EH (cell line): ENCODE measurements at places on chromosomes 5 and 9.

GRCh38 chr9:96158909-96159575 is 142.9 kb downstream of the HSD17B3 start:
- peak; percentile 29 for DNase-seq

DNA sequence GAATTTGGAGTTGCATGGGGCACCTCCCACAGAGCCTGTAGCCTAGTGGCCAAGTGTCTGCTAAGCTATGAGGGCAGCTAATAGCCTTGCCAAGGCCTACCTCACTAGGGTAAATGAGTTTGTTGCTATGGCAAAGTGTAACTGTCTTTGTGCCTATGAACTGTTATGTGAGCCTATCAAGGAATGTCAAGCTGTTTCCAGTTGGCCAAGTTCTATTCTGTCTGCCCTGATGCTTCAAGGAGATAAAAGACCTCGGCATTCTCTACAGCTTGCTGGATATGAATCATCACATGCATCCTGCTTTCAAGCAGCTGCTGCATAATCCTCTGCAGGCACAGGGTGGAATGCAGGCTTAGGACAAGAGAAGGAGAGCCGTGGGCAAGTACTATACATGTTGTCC is 69.8 kb upstream of the CCDC112 start:
- peak; percentile 98 for DNase-seq

DNA sequence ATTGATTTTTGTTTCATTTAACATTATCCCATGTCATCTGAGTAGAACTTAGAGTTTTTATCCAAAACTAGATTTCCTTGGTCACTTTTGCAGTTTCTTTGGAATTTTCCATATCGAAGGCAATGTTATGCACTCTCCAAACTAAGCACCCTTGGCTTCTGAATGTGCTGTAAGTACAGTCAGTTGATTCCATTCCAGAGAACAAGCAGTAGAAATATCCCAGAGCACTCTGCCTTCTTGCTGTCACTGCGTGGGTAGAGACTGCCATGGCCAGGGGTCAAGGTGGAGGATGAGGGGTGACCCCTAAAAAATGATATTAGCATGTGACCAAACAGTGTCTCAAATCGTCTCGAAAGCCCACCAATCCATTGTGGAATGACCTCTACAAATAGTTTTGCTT is 36.2 kb downstream of the PIP5K1B start:
- DNase-seq = no peak

- DNase-seq = no peak
Measured at GRCh38 chr5:17241635-17242034, 24.2 kb downstream of the BASP1 start.

DNA sequence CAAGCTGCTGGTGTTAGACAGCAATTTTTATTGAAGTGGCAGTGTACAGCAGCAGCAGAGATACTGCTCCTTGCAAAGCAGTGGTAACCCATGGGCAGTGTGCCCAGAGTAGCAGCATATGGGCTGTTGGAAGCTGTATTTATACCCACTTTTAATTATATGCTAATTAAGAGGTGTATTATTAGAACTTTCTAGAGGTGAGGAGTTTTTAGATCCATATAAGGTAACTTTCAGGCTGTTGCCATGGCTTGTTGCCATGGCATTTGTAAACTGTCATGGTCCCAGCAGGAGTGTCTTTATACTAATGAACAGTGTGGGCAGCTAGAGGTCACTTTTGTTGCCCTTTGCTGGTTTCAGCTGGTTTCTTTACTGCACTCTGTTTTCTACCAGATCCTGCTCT is 3.7 kb upstream of the PJA2 start:
- peak; percentile 59 for DNase-seq

GRCh38 chr9:79289856-79290255 is 281.9 kb upstream of the TLE4 start:
- DNase-seq = peak; percentile 21

DNA sequence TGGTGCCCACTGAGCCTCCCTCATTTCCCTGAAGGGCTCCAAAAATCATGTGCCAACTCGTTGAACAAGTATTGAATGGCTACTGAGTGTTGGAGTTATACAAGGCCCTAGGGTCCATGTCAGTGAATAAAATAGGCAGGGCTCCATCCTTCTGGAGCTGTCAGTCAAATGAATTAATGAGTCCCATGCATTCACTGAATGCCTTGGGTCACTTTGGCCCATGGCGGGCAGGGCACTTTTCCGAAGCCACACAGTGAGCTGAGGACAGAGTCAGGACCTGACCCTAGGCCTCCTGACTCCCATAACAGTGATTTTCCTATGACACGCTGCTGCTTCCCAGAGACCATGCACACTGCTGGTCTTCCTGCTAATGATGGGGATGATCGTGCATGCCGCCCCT is 27.3 kb upstream of the SLC36A1 start:
- no peak for DNase-seq

- no peak for DNase-seq
Measured at GRCh38 chr5:88663793-88664216, 219.2 kb downstream of the MEF2C start.

- peak; percentile 51 for DNase-seq
Measured at GRCh38 chr9:32424616-32425015, 40.2 kb downstream of the ACO1 start.

GRCh38 chr9:38523121-38523520 is 97.3 kb downstream of the ANKRD18A start:
- DNase-seq = no peak

DNA sequence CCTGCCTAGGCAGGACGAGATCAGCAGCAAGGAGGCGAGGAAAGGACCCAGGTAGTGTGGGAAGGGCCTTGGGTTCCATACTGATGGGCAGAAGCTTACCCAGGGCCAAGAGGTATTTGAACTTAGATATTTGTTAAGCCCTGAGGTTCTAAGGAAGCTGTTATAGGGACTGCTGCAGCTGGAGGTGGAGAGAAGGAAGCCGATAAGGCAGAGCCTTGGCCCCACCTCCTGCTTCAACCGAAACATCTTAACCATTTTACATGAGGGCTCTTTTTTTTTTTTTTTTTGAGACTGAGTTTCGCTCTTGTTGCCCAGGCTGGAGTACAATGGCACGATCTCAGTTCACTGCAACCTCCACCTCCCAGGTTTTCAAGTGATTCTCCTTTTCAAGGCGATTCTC is 8.6 kb upstream of the AQP3 start:
- DNase-seq = no peak

DNA sequence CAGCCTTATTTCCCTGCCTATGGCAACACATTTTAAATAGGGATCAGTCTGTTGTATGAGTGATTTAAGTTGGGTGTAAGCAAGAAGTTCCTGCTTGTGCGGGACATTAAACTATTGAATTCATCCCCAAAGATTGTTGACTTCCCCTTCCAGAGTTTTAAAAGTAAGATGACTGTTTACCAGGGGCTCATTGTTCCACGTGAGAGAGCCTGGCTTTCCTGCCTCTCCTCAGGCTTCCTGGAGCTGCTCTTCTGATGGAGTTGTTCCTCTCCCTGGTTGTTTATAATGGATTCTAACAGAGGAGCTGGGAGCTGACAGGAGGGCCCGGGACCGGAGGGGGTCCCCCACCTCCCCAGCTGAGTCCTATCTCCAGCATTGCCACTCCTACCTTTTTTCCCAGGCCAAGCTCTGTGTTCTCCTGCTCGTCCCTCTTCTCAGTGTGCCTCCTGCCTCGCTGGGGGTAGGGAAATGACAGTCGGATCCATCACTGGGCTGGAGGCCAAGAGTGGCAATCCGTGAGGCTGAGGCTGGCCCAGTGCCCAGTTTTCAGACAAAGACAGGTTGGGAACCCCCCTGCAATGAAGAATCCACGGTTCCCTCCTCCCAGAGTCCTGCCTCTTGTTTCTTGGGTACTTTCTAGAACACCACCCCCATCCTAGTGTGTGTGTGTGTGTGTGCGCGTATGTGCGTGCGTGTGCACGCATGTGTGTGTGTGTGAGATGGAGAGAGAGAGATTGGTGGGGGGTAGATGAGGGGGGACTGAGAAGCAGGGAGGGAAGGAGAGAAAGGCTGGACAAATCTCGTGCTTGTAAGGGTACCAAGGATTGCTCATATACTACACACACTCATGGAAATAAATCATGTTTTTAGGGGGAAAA is 123.7 kb upstream of the NFIB start:
- no peak for DNase-seq

DNA sequence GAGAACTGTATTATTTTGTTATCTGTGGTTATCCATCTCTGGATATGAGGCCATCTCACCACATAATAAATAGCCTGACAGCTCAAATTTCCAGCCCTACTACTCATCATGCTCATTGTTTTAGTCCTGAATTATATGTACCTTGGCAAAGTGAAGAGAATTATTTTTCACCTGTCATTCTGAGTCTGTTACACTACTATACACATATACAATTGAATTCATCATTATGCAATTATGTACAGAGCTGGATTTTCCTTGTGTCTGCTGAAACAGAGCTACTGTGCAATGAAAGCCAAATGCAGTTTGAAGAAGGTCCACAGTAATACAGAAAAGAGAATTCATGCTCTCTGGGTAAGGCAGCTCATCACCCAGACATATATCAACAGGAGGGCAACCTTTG is 28.5 kb downstream of the ESM1 start:
- DNase-seq = no peak

GRCh38 chr9:16026886-16027285 is 474.0 kb downstream of the CCDC171 start:
- peak; percentile 67 for DNase-seq

- DNase-seq = no peak
Measured at GRCh38 chr5:147404706-147405105, 105.2 kb downstream of the DPYSL3 start.

- no peak for DNase-seq
Measured at GRCh38 chr5:107213025-107213424, 457.7 kb downstream of the EFNA5 start.

GRCh38 chr5:111495159-111495558 is 17.2 kb downstream of the STARD4 start:
- no peak for DNase-seq

DNA sequence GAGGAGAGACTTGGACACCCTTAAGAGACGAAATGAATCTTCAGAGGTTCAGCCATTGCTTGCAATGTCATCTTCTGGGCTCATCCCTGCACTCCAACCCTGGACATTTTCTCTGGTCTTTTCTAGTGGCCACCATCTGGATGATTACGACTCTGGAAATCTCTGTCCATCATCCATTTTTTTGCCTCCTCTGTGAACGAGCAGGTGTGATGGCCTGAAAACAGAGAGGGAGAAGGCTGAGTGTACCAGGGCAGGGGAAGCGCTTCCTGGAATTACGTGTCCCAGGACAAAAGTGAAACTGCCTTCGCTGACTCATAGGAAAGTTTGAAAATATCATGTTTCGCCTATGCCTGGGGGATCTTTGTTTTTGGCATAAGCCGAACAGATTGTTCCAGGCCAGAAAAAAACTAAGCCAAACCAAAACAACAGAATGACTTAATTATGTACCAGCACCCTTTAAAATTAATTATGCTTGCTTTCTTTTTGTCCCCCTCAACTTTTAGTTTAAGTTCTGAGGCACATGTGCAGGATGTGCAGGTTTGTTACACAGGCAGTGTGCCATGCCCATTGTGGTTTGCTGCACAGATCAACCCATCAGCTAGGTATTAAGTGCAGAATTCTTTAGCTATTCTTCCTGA is 31.9 kb downstream of the ANKRD33B start:
- peak; percentile 93 for DNase-seq

DNA sequence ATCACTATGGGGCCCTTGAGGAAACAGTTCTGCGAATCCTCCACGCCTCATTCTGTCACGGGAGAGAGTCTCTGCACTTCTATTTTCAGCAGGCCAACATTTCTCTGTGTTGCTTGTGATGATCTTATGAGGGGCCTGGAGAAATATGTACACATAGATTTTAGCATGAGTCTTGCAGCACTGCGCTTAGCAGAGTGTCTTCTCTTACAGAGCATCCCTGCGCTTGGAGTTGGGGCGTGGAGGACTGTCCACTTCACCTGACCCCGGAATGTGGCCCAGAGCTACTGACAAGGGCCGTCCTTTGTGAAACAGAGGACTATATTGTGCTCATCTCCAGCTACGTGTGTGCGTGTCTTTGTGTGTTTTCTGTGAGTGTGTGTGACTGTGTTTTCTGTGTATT is 428.2 kb upstream of the IRX4 start:
- no peak for DNase-seq

DNA sequence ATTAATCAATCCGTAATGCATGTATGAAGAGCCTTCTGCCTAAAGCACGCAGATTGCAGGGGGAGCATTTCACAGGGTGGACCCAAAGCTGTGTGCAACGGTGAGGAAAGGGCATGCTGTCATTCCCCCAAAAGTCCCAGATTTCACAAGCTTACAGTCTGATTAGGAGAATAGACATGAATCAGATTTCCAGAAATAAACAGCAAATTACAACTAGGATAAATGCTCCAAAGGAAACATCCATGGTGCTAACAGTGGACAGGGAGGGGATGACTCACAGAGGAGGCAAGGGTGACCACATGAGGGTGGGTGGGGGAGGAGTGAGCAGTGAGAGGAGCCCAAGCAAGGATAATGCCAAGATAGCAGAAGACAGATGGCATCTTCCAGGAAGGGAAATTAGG is 258.4 kb upstream of the TAS2R1 start:
- DNase-seq = peak; percentile 95

DNA sequence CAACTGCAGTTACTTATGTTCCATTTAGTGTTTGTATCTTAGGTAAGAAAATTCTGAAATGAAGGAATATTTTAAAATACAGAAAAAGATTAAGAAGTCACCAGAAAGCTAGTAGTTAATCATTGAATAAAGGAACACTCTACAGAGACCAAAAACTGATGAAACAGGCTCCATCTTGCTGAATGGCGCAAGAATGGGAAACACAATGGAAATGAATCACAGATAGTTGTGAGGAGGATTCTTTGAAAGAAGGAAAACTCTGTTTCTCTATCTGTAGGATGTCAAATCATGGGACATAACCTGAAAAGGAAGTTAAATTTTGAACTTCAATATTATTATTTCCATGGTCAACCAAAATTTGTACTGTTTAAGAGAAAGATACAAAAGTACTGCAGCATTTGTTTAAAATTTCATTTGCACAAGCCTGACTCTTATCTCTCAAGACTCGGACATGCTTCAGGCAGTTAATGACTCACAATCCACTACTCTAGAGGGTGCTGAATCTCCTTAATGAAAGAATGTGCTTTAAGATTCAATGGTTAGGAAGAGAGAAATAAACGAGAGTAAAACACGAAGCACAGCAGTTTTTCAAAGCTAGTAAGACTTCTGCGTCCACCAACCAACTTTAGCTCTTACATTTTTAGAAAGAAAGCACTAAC is 1064.4 kb upstream of the DMAC1 start:
- DNase-seq = no peak

DNA sequence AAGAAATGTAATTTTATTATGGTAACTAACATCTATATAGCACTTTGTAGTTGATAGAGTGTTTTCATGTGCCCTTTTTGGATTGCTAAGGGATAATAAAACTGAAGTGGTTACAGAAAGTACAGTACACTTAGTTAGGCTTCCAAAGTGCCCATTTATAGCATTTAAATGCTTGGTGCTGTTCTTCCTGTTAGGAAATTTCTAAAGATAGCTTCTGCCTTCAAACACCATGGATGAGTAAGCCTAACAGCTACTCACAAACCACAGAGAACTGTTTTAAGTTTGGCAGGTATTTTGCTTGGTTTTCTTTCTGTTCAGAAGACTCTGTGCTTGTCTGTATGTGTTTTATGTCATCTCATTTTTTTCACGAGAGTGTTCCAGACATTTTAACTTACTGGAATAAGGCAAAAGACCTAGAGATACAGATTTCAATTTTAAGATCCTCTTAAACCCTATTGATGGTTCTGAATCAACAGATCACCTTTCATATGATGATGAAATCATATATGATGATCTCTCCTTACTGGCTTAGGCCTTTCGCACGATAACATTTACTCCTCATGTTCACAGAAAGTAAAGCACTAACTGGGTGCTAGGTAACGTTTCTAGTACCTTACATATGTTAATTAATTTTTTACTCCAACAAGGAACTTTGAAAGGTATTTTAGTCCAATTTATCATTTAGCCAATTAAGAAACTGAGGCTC is 4.4 kb downstream of the RIMOC1 start:
- peak; percentile 81 for DNase-seq
